ENCODE measurements at places on chromosomes 4 and X.

DNA sequence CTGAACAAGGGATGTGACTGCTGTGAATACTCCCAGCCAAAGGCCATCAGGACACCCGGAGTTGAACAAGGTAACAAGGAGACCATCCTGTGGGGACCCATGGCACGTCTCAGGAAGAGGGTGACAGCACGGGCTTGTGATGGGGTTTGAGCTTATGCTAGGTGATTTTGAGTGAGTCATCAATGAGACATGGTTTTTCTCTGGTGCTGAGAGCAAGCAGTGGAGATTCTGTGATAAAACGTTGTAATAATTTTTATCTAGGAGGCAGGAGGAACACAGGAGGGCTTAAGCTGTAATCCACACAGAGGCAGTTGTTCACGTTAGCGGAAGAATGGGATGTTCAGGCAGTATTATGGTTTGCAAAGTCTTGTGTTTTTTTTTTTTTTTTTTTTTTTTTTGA lies 36.0 kb downstream of the TRIML1 start:
- no peak for DNase-seq

DNA sequence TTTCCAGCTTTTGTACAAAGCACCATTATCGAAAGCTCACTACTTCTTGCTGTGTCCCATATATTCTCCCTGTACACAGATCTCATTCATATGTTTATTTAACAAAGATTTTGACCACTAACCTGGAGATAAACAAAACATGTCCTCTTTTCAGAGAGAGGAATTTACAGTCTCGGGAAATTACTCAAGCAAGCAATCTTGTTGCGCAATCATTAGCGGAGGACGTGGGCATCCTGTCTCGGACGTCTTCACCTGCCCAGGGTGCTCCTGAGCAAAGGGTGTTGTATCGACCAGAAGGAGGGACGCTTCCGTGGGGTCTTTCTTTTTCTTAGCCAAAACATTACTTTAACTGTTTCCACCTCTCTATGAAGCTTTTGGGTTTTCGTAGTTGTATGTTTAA lies 66.5 kb upstream of the CLCN4 start:
- DNase-seq: no peak

- DNase-seq: no peak
Observed at GRCh38 chr4:107442538-107443111, 277.4 kb downstream of the PAPSS1 start.

- DNase-seq: no peak
Observed at GRCh38 chr4:145203410-145203809, 23.0 kb upstream of the OTUD4 start.

DNA sequence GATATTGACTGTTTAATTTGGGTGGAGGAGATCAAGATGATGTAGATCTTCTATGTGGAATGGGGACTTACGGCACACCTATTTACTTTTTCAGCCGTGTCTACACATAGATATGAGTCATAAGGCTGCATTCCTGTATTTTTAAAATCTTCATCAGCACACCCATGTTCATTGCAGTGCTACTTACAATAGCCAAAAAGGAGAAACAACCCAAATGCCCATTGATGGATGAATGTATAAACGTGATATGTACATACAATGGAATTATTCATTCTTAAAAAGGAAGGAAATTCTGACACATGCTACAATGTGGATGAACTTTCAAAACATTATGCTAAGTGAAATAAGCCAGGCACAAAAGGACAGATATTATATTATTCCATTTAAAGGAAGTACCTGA lies 98.6 kb downstream of the AASDH start:
- no peak for DNase-seq

- DNase-seq: no peak
Observed at GRCh38 chr4:188992706-188993105, 853.5 kb downstream of the TRIML1 start.

Measured in immature natural killer cell (primary cell).